ENCODE measurements at places on chromosomes 6 and 20.

DNA sequence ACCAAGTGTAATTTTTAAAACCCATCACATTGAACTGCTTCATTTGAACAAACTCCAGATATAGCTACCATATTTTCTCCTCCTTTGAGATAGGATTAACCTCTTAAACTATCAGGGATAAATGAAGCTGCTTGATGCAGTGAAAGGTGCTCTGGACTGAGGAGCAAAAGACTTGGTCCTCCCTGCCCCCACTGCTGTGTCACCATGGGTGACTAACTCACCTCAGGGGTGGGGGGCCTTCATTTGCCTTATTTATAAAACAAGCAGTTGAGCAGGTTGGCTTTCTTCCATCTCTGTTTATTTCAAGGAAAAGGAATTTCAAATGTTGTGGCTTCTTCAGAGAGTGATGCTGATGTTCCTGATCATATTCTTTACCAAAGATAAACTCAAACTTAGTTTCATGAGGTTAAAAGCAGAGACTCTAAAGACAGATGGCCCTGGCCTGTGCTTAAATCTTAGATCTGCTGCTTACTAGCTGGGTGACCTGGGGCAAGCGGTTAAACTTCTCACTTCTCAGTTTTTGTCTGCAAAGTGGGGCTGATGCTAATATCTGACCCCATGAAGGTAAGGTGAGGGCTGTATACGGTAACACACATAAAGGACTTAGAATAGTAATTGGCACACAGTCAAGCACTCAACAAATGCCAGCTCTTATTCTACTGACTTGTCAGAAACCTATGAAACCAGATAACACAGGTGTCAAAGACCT, 50.5 kb downstream of the FHL5 start:
- no peak for DNase-seq

- DNase-seq: no peak
Measured at GRCh38 chr20:33909331-33909921, 84.3 kb upstream of the RALY start.

GRCh38 chr20:18466894-18467730, at the start of the genes DZANK1 and POLR3F:
Gene DZANK1, minus strand, starts transcription at chr20:18467030. Its CDS starts 1,672 bp downstream, at chr20:18465358.
Gene POLR3F, plus strand, starts transcription at chr20:18467390. Its CDS starts 117 bp downstream, at chr20:18467507.
- peak; percentile 98 for DNase-seq

DNA sequence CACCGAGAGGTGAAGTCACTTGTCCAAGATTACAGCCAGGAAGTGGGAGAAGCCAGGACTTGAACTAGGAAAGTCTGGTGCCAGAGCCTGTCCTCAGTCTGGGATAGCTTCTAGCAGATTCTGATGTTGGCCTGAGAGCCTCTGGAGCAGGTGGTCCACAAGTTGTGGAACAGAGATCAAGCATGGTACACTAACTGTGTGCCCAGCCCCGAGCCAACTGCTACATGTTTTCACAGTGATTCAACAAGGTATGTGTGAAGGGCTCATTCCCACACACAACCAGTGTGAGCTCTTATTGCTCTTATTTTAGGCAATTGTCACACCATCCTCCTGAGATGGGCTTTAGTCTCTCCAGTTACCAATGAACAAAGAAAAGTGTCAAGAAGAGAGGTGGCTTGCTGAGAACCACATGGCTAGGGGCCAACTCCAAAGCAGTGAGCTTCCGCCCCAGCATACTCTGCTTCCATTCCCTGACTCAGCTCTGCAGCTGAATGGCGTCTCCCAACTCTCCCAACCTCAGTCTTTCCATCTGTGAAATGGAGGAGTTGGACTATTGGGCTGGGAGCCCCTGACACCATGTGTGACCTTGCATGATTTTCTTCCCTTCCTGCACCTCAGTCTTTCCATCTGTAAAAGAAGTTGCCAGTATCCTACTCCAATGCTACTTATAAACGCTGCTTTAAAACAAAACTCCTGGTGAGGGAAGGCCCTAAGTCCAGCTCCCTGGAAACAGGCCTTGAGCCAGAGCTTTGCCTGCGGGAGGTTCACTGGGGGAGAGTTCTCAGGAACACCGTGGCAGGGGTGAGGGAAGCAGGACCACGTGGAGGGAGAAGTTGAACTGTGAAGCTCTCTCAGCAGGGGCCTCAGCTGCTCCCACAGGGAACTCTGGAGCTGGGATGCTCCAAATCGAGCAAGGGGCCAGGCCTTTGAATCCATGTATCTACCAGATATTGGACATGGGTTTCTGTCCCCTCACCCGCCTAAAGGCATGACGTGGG, 40.9 kb downstream of the CDH22 start:
- DNase-seq: no peak

- no peak for DNase-seq
Measured at GRCh38 chr6:116578335-116578734, 7.0 kb downstream of the RWDD1 start.

GRCh38 chr20:33814238-33814712, 3.1 kb downstream of the CHMP4B start:
- DNase-seq: no peak

DNA sequence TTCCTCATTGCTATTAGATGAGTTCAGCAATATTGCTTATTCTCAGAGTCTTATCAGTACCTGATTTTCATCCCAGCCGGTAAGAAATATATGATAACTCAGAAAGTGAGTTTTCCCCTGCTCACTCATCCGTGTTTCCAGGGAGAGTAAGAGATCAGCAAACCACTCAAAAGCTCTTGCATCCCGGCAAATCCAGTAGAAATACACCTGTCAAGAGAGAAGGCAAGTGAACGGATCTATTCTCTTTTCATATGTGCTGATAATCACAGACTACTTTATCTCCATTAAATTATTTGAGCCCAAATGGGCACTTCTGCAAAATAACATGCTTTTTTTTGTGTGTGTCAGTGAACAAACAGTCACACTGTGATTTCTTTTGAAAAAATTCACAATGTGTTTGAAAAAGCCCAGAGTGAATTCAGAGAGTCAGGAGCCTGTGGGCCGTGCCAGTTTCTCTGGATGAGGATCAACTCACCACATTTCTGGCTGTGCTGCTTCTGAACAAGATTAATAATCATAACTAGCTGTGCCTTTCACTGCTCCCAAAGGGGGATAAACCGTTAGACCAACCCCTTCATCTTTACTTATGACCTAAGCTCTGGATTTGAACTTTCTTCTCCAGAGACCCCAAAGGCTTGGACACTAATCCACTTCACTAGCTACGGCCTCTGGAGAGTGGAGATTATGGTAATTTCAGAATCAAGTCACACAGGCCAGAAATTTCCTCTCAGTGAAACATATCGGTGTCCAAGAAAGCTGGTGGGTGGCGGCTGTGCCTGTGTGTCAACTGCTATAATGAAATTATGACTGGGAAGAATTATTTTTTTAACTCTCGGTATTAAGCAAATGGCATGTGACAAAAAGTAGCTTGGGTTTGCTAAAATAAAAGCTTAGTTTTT, 44.2 kb downstream of the NOX3 start:
- DNase-seq: peak; percentile 31

DNA sequence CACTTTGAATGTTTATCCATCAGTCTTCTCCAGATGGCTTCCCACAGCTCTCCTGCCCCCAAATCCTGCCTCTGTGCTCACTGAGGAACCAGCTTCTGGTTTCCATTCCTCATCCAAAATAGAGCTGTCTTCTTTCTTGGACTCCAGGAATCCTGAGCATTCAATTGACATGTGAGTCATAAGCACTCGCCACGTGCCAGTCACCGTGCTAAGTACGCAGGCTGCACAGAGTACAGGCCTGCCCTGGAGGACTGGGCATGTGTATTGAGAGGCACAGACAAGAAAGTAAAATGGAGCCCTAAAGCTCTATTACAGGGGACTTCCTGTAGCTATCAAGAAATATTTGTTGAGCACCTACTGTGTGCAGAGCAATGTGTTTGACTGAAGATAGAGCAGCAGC, 39.7 kb upstream of the LRFN2 start:
- no peak for DNase-seq

GRCh38 chr6:30112402-30112994, 392 bp downstream of the TRIM31 start:
- no peak for DNase-seq

DNA sequence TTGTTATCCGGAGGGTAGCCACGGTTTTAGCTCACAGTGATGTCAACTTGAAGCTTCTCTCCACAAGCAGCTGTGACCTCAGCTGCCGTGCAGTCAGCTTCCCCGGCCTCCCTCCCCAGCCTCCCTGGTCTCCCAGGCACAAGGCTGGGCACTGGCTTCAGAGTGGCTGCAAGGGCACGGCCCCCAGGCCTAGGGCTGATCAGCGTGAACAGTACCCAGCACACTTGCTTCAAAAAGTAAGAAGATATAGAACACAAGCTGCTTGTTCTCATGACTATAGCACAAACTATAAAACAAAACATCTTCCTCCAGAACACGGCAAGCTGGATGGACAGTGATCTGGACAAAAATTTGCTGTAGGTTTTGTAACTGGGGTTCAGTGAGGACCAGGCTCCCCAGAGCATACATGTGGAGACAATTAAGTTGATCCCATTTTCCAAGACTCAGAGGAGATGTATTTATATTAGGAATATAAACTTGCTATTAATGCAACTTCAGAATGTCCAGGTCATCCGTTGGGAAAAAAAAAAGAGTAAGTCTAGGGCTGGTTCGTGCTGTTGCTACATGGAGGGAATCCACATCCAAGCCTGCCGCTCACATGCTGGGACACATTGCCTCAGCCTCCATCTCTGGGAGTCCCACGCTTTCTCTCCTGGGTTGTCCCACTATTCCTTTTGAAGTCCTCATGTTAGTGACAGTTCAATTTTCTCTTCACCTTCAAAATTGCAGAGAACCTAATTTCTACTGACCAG, 199.4 kb upstream of the THBS2 start:
- DNase-seq: no peak

GRCh38 chr6:118320652-118321051, 227.4 kb upstream of the PLN start:
- DNase-seq: peak; percentile 21

DNA sequence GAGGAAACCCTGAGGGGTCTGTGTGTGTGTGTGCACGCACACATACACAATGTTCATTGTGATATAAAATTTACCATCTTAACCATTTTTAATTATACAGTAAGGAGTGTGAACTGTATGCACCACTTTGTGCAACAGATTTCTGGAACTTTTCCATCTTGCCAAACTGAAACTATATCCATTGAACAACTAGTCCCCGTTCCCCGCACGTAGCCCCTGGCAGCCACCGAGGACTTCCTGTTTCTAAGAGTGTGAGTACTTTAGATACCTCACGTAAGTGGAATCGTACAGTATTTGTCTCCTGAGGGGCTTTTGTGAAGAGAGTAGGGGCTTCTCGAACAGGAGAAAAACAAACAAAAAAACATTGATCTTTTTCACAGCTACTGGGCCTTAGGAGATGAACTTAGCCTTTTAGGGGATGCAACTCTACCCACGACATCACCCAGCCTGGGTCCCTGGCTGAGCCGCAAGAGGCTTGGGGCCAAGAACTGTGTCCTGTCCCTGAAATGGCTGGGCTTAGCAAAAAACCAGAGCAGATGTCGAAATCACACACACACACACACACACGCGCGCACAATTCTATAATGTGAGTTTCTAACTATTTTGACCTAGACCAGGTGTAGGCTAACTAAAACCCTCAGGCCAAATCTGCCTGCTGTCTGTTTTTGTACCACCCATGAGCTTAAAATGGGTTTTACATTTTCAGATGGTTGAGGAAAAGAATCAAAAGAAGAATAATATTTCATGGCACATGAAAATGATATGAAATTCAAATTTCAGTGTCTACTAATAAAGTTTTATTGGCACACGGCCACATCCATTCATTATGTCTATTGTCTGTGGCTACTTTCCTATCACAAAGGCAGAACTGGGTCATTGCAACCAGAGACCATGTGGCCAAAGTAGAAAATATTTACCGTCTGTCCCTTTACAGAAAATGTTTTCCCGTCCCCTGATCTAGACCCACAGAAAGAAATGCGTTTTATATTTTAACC, 144.2 kb downstream of the EYA2 start:
- no peak for DNase-seq

GRCh38 chr6:26195376-26195923, 108.2 kb downstream of the HFE start:
- peak; percentile 97 for DNase-seq

- DNase-seq: peak; percentile 52
Measured at GRCh38 chr6:96926425-96926824, 1.9 kb downstream of the KLHL32 start.

GRCh38 chr6:47161176-47161687, 119.1 kb upstream of the ADGRF1 start:
- DNase-seq: peak; percentile 56

- DNase-seq: no peak
Measured at GRCh38 chr6:36222924-36223323, 26.4 kb downstream of the BRPF3 start.

DNA sequence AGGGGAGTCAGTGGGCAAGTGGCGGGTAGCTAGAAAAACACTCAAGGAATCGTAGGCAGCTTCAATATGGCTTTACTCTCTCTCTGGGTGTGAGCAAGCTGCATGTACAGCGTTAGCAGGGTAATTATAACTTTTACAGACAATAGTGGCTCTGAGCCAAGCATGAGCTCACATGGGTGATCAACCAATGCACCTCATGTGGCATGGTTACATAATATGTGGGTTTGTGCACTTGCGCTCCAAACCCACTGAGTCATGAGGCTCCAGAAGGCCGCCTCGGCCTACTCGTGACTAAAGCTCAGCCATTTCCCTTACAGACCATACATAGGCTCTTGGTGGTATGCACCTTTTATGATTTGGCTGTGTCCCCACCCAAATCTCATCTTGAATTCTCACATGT, 78.4 kb upstream of the FBXL4 start:
- no peak for DNase-seq

DNA sequence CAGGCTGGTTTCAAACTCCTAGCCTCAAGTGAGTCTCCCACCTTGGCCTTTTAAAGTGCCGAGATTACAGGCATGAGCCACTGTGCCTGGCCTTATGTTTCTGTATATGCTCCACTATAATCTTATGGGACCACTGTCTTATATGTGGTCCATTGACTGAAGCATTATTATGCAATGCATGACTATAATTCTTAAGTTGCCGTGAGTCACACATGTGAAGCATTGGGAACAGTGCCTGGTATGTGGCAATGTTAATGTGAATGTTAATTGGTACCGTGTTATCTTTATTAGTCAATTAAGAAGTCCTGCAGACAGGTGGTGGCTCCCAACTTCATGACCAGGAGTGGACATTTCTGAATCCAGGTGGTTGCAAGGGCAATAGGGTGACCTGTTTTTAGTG, 14.7 kb upstream of the ASXL1 start:
- no peak for DNase-seq

DNA sequence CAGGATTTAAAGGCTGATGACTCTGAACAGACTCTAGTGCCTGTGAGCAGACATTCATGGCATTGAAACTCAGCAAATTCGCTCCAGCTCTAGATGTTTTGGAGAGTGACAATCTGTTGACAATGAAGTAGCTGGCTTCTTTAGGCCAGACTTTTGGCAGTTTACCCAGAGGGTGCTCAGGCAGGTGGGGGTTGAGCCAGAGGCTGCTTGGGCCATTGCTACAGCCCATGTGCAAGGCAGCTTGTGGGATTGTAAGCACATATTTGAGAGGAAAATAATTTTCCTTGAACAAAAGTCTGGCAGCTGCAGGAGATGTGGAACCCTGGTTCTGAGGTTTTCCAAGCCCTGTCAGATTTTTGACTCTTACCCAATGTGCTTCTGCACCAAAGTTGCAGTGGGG, 311.6 kb downstream of the CDC5L start:
- DNase-seq: no peak

GRCh38 chr6:41654151-41654697, 16.0 kb downstream of the MDFI start:
- no peak for DNase-seq

All from Ammon's horn (tissue), 1 donor.